NCI-H187 (cell line): ENCODE measurements at places on chromosomes 7 and 10.

GRCh38 chr10:36700123-36700522, 425.3 kb upstream of the ANKRD30A start:
- no peak for DNase-seq

GRCh38 chr7:79520543-79520942, 67.1 kb upstream of the MAGI2 start:
- no peak for DNase-seq

- DNase-seq: no peak
These were observed 47.9 kb upstream of the FAM20C start for GRCh38 chr7:144454-144826.

- no peak for DNase-seq
These were observed 61.7 kb downstream of the CACNB2 start for GRCh38 chr10:18201877-18202276.

GRCh38 chr7:155108144-155108901, 38.2 kb downstream of the HTR5A start:
- no peak for DNase-seq
